ENCODE measurements at places on chromosomes 1 and 21.

DNA sequence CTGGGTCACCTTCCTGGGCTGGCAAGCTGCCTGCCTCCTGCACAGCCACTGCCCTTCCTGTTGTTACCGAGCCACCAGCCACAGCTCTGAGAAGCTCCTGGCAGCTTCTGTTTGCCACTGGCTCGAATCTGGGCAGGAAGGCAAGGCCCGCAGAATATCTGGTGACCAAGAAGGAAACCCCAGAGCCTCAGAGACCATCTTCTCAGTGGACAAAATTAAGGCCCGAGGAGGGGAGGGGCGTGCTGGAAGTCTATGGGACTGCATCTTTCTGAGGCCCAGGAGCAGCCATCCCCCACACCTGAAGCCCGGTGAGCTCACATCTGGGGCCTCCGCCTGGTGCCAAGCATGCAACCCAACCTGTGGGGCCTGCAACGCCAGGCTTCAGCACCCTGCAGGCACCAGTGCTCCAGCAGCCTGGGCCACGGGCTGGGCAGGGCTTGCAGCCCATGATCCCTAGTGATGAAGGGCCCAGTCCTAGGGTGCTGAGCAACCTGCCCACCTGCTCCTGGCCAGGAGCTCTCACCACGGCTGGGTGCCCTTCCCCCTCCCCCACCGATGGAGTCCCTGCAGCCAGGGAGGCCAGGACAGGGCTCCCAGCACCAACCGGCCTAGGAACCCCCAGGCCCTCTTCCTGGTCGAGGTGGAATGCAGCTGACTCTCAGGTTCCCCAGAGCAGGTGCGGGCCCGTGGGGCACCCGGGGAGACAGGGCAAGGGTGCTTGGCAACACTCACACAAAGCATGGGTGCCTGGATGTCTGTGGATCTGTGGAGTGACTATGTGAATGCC lies 879 bp downstream of the CPTP start:
- DNase-seq: peak; percentile 27

DNA sequence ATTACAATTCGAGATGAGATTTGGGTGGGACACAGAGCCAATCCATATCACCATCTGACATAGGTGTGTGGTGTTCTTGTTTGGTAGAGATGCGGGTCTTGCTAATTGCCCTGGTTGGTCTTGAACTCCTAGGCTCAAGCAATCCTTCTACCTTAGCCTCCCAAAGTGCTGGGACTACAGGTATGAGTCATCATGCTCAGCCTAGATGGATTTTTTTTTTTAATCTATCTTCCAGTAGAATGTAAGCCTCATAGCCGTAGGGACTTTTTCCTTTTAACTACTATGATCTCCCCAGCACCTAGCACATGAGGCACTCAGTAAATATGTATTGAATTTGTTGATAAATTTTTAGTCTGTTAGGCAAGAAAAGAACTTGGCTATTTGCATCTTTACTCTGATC lies 94.6 kb upstream of the TENT5C start:
- no peak for DNase-seq

GRCh38 chr1:19414515-19415121 lies 70.7 kb downstream of the CAPZB start:
- DNase-seq: no peak

DNA sequence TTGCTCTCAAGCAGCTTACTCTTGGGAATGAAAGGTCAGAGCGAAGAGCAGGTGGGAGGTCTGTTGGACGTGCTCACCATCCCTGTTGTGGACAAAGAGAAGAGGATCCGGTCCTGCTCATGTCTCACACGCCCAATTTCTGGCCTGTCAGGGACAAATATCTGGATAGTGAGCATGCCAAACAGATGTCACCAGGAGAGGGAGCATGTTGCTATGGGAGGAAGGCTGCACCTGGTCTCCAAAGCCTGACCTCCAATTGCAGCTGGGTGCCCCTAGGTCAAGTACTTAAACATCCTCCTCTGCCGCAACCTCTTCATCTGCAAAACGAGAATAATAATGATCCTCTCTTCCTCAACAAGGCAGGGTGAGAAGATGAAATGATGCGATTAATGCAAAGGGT lies 53.4 kb downstream of the DMRTA2 start:
- no peak for DNase-seq

DNA sequence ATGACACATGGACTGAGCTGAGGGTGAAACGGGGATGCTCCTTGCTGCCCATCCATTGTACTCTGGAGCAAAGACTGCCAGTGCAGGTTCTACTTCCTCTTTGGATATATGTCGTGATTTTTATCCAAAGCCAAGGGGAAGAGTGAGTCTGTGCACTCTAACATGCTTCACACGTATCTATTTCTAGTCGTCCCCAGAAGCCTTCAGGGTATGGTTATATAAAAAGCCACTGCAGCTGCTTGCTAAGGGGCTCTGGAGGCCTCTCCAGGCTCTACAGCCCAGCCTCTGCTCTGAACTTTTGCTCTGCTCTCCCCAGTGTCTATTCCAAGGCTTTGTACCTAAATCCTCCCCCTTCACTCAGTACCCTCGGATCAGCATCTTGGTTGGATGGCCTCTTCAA lies 20.1 kb downstream of the PAFAH2 start:
- DNase-seq: no peak

- no peak for DNase-seq
These were observed 541.1 kb upstream of the PRMT6 start for GRCh38 chr1:106515375-106515774.

DNA sequence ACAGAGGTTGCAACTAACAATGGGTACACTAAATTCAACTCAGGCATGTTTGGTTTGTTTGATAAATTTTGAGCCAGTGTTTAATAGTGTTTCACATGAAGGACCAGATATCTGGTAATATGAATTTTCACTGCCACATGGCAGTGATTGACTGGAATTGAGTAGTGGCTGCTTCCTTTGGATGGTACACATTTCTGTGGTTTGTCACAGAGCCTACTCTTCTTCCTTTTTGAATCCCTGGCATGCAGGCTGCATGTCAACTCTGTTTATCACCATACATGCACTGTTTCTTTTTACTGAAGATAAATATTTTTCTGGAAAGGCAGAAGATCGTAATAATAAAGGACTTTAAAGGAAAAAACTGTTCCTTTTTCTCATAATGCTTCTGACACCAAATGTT lies 35.5 kb downstream of the SDCCAG8 start:
- no peak for DNase-seq

- no peak for DNase-seq
These were observed 636 bp downstream of the WARS2 start for GRCh38 chr1:119139857-119140176.

DNA sequence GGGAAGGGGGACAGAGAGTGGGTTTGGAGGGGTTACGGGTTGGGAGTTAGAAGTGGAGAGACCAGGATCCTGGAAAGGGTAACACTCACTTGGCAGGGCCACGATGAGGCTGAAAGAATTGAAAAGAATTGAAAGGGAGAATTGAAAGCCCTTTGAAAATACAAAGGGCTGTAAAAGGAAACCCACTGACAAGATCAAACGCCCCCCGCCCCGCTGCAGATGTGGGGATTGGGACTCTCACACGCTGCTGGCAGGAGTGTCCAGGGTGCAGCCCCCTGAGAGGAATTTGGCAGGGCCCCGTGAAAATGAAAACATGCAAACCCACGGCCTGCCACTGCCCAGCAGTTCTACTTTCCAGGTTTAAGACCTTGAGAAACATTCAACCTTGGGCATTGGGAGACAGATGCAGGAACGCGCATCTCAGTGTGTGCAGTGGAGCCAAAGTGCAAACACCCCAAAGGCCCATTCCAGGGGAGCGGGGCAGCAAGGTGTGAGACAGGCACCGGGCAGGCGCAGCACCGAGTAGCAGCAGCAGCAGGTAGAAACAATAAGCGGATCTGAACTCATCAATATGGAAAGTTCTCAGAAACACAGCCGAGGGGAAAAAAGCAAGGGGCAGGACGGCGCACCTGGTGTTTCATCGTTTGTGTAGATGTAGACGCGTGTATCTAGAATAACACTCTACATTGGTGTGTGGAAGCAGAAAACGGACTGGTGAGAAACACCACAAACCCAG lies 8.3 kb upstream of the TNFRSF1B start:
- DNase-seq: no peak

DNA sequence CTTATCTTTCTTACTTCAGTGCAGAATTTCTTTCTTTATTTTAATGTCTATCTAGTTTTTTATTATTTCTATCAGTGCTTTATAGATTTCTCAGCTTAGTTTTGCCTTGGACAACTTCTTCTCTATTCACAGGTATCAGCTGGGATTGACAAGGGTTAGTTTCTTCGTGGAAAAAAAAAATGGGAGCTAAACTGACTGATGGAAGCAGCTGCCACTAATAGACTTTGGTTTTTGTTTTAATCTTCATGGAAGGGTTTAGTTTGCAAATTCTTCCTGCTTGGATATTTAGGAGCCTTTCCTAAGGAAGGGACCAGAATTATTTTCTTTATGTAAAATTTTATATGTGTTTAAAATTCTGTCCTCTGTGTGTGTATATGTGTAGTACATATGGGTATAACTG lies 306.1 kb upstream of the FMN2 start:
- no peak for DNase-seq

DNA sequence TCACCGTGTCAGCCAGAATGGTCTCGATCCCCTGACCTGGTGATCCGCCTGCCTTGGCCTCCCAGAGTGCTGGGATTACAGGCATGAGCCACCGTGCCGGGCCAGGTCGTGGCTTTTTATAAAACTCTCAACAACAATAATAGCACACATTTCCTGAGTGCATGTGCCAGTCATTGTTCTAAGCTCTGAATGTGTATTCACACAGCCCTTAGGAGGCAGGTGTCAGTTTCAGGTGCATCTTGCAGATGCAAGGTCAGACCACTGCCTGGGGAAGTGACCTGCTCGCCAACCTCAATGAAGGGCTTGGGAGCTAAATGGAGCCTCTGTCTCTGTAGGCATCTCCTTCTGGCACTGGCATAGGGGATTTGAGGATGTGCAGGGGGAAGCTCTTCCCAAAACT lies 1.6 kb upstream of the LEFTY2 start:
- peak; percentile 97 for DNase-seq

GRCh38 chr1:235724730-235725129 lies 75.1 kb upstream of the GNG4 start:
- no peak for DNase-seq

DNA sequence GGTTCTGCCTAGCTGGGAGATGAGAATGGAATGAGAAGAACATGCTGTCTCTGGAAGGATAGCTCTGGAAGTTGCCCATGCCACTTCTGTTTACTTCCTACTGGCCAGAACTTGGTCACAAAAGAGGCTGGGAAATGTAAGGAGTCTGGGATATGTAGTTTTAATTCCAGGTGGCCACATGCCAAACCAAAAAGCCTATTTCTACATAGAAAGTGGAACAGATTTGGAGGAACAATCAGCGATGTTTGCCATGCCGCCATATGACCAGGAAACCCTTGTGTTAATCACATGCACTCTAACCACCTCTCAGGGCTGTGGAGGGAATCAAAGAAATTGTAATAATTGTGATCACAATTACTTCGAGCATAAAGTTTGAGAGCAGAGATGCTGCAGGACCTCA lies 10.0 kb upstream of the OLIG2 start:
- DNase-seq: no peak

- no peak for DNase-seq
These were observed 185.9 kb downstream of the CACNA1E start for GRCh38 chr1:181669246-181669645.

DNA sequence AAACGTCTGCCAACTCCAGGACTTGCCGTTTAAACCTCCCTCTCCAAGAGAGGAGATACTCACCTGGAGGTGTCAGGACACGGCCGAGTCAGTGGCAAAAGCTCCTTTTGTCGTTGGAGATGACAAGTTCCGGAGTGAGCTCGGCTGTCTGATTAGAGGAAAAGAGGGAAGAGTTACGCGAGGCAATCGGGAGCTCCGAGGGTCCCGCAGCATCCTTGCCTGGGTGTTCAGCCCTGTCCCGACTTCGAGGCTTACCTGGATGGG lies 497 bp downstream of the ID3 start:
- no peak for DNase-seq

DNA sequence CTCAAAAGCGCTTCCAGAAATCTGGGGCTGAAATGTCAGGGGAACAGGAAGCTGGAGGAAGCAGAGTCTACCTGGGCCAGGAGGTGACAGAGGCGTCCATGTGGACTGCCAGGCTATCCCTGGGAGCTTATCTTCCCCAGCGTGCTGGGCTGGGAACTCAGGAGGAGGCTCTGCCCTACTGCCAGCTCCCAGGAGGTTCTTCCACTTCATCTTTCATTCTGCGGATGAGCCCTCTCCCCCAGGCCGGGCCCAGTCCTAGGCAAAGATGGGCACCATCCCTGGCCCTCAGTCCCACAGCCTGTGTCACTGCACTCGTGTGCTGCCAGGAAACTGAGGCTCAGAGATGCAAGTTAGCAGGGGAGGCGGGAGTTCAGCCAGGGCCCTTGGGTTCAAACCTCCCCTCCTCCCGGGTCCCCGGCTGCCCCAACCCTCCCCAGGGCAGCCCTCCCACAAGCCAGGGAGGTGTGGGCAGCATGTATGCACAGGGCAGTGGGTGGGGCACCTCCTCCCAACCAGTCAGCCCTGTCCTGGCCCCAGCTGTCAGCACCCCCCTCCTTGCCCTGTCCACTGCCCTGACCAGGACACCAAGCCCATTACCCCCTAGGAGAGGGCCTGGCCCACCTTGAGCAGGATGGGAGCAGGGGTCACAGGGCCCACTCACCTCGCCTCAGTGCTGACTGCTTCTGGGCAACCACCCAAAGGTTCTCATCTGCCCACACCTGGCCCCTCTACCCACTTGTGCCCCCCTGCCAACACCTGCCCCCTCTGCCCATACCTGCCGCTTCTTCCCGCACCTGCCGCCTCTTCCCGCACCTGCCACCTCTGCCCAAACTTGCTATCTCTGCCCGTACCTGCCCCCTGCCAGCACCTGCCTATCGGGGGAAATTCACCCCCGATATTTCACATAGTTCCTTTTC lies 226.0 kb downstream of the NPHP4 start:
- no peak for DNase-seq

- DNase-seq: peak; percentile 17
These were observed 27.2 kb upstream of the MAN1A2 start for GRCh38 chr1:117339866-117340700.

- no peak for DNase-seq
These were observed 48.9 kb downstream of the NME7 start for GRCh38 chr1:169318536-169319244.

DNA sequence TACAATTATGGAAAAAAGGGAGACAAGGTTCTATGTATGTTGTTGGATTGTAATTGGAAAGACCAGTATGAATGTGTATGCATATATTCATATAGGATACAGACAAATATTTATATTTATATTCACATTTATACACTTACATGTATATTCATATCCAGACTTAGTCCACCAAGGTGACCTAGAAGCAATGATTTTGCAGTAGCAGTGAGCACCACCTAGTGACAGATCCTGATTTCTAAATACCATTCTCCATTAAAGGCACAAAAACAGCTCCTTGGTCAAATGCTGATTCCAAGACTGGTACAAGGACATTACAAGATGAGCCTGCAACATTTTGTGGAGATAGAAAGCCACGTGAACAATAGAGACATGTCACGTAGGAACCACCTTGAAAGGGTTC lies 153.4 kb downstream of the SDCCAG8 start:
- no peak for DNase-seq

GRCh38 chr1:235275223-235275622 lies 52.8 kb downstream of the ARID4B start:
- peak; percentile 69 for DNase-seq
